ENCODE measurements at places on chromosomes 3 and 15.

GRCh38 chr15:62942428-62942827 lies 100.1 kb upstream of the TPM1 start:
- DNase-seq = no peak

GRCh38 chr3:150544726-150545125 lies 1.6 kb downstream of the SERP1 start:
- DNase-seq = no peak

DNA sequence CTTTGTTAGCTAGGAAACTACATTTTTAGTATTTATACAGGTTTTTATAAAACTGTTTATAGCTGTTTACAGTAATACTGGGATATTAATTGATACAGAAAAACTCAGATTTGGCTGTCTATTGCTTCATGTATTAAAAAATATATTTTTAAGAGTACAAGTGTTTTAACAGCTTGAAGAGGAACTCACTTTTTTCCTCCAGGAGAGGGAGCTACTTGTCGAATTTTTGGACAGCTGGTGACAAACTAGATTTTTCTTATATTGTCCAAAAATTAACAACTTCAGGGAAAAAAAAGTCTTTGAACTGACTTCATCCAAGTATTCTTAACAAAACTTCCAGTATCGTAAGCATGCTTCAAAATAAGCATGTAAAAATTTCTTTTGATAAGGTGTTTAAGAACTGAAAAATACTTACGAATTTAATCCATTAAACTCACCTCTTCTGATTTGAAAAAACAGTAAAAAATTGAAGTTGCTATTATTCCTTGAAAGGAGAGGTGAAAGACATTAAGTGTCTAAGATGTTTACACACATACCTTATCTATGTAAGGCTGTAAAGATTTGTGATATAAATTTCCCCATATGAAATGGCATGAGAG lies 4.0 kb downstream of the DIPK2A start:
- peak; percentile 37 for DNase-seq

GRCh38 chr3:110708156-110708555 lies 363.5 kb upstream of the NECTIN3 start:
- DNase-seq = no peak

DNA sequence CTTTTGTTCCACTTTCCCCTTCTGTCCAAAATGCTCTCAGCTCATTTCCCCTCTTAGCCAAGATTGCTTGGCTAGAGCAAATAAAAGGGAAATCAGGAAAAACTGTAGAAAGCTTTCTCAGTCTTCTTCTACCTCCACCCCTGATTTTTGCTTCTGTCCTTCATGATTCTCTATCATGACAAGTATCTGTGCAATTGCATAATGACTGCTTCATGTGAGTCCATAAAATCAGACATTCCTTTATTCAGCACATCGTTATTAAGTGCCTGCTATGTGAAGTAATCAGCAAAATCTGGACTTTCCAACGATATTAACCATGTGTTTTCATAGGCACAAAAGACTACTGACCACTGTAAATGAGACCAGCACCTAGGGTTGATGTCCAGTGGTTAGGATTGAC lies 321.5 kb upstream of the CBLB start:
- DNase-seq = no peak

- DNase-seq = peak; percentile 67
Observed at GRCh38 chr3:39295184-39295775, 15.4 kb upstream of the CX3CR1 start.
